Peyer's patch (tissue), 4 donors: ENCODE measurements at places on chromosomes 6 and 20. TPM values are rescaled to one million over a fixed set of nuclear protein-coding genes. Genes with fewer than 3 reads are reported as not detected.

- no peak for DNase-seq
Observed at GRCh38 chr6:166605752-166606151, 19.3 kb upstream of the RAMACL start.

GRCh38 chr6:34957231-34957783, 68.3 kb downstream of the ANKS1A start:
- no peak for DNase-seq

GRCh38 chr6:121771937-121772720, 336.7 kb downstream of the GJA1 start:
- no peak for DNase-seq

- DNase-seq = no peak
Observed at GRCh38 chr6:155444952-155445903, 10.4 kb downstream of the NOX3 start.

- DNase-seq = no peak
Observed at GRCh38 chr6:39152262-39152661, 37.3 kb upstream of the SAYSD1 start.

- no peak for DNase-seq
Observed at GRCh38 chr6:43347021-43347420, 22.4 kb downstream of the ZNF318 start.

- DNase-seq = no peak
Observed at GRCh38 chr20:58438970-58439808, 50.2 kb downstream of the VAPB start.

Gene PSORS1C1
- not detected for total RNA-seq

Gene DLK2
- not detected for total RNA-seq

Gene GLP1R
- total RNA-seq = not detected

Gene DHX16
- 68.1 TPM for total RNA-seq

Gene OPRL1
- total RNA-seq = not detected

Gene TENT5A
- 51.0 TPM for total RNA-seq

Gene THBD
- 12.9 TPM for total RNA-seq
